ENCODE measurements at places on chromosomes 2 and 18.

GRCh38 chr2:148402786-148403185 is 241.8 kb upstream of the EPC2 start:
- no peak for DNase-seq

DNA sequence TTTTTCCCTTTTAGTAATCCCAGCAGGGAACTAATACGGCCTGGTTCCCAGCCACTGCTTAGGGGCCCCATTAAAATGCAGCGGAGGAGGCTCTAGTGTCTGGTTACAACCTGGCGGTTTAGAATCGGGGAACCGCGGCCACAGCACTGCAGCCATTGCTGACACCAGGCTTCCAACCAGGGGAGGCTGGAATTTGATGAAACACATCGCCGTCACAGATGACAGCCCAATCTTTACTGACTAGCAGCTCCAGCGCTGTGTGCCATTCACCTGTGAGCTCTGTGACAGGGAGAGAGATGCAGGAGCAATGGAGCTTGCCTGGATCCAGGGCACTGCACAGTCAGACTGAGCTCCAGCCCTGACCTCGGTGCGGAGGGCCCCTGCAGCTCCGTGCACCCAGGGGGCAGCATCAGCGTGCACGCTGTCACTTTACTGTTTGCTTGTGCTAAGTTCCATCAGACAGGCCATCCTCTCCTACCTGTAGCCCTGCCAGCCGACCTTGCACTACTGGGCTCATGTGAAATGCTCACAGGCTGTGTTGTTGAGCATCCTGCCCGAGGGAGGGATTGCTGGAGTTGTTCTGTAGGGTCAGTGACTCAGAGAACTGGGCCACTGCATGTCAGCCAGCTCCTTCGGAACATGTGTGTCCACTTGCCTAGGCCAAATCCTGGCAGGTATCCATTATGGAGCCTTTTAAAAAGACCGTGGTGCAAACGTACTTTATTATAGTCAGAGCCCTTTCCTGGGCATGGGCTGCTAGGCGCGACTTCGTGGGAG is 203.5 kb downstream of the SEPTIN10 start:
- no peak for DNase-seq

DNA sequence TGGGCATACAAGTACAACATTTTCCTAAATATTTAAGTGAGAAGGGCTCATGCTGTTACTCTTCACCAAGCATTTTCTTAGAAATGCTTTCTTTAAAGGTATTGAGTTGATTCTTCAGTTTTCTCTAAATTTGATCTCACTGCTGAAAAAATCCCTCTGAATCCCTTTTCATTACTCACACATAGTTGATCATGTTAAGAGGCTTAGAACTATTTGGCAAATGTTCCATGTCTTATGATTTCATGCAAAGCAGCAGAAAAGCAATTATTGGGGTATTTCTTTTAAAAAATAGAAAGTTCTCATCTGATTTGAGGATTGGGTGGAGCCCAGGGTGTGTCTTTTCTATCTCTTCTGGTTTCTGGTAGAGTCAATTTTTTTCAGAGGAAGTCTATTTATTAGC is 1079.8 kb upstream of the ZEB2 start:
- no peak for DNase-seq

GRCh38 chr2:72619626-72620025 is 206.2 kb downstream of the EXOC6B start:
- DNase-seq, result no peak

GRCh38 chr2:160141419-160141818 is 58.7 kb downstream of the ITGB6 start:
- DNase-seq, result no peak

DNA sequence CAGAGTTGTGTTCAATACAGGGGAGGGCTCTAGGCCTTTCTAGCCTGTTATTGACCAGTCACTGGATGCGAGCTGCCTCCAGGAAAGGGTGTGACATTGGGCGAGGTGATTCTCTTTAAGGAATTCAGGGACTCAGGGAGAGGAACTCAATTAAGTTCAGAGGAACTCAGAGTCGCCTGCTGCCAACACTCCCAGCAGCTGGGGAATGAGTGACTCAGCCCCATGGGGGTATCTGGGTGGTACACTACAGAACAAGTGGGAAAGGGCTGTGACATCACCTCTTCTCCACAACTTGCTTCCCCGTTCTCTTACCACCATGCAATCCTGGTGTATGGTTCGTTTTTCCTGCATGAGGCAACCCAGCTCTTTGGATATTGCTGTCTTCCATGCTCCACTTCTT is 50.4 kb upstream of the CYRIA start:
- DNase-seq, result no peak

DNA sequence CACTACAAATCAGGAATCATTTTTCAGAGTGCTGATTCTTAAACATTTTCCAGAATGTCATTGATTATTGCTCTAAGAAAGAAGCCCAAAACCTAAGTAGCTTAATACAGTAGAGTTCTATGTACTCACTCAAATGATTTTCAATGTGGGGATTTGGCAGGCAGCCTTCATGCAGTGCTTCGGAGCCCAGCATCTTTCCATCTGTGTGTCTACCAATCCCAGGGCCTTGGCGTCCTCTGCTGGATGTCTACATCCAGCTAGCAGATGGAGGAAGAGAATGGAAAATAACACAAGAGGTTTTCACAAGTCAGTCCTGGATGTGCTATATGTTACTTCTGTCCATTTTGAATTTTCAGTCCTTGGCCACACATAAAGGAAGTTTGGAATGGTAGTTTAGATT is 151.8 kb downstream of the RDH14 start:
- DNase-seq, result no peak

DNA sequence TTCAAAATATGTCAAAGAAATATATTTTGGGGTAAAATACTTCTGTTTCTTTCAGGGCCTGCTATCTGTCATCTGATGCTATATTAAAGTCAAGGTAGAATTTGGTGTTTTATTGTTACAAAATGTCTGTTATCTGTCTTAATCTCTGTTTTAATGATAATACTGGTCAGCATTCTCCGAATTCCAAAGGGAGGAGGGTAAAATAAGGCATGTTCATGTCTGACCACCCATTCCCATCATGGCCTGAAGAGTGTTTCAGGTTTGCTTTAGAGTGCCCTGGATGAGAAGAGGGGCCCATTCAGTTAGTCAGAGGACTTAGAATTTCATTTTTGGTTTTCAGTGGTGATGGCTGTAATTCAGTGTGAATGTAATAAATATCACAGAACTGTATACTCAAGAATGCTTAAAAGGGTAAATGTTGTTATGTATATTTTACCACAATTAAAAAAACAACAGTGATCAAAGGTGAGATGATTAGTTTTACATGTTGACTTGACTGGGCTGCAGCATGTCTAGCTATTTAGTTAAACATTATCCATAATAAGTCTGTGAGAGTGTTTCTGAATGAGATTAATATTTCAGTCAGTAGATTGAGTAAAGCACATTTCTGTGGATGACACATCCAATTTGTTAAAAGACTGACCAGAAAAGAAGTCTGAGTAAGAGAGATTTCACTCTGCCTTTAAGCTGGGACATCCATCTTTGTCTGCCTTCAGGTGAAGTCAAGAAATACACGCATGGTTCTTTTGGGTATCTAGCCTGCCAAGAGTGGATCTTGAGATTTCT is 467.9 kb upstream of the SYT4 start:
- DNase-seq, result no peak

DNA sequence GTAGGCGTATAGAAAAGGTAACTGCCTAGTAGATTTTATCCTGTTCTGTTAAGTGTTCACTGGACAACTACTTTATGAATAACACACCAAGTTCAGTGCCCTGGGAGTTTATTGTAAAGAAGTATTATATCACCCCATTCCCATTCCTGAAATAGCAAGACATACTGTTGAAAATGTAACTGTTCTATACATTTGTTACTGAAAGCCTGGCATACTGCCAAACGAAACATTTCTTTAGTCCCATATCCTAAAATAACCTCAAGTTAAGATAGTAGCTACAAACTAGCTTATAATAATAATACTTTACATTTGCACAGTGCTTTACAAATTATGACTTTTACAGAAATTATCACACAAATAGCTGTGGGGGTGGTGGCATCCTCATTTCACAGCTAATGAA is 25.1 kb downstream of the SPDYA start:
- DNase-seq, result no peak

DNA sequence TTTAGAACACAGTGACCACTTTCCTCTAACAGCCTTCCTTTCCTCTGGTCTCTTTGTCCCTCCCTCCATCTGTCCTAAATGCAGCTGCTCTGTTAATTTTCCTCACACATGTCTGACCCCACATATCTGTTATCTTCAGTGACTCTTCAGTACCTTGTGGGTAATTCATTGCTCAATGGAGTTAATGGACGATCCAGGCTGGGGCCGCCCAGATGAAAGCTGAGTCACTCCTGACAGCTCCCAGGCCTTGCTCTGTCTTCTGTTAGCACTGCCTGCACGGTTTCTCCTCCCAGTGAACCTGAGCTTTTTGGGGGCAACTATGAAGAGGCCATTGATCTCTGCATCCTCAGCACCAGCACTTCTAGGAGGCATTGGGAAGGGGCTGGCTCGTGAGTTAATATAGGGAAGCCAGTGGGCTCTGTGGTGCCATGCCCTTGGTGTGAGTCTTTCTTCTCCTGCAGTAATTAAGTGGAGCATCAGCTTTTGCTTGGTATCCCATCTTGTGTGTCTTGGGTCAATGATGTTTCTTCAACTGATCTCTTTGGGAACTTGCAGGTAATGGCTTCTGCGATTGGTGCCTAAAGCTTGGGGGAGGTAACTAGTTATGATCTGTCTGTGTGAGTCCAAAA is 67.3 kb downstream of the SNORC start:
- no peak for DNase-seq

GRCh38 chr2:96554293-96555145 is 18.0 kb downstream of the ARID5A start:
- peak; percentile 65 for DNase-seq

DNA sequence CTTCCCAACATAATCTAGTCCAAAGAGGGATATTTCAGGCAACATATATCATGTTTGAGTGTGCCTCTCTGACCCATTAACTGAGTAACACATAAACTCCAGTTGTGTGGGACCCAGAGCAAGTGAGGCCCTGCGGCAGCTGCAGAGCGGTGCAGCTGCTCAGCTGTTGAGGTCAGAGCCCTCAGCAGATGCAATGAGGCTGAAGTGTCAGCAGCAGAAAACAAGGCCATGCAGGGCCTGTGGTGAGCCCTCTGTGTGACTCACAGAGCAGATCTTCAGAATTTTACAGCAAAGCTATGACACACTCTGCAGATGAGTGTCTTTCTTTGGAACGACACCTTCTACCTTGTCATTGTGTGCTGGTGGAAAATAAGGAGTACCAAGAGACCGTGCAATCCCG is 168.5 kb downstream of the CBLN2 start:
- no peak for DNase-seq

DNA sequence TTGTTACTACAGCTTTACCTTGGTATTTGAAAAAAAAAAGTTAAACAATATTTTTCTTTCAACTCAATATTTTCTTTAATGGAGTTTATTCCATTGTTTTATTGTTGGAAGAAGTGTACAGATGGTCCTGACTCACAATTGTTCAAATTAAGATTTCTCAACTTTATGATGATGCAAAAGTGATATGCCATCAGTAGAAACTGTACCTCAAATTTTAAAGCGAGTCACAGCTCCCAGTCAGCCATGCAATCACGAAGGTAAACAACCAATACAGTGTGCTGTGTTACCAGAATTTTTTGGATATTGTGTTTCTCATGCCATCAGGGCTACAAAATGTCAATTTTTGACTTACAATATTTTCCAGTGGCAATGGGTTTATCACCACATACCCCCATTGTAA is 54.0 kb upstream of the COL5A2 start:
- DNase-seq, result no peak

Measured in T-helper 9 cell (primary cell).